CD8-positive, alpha-beta memory T cell (primary cell): ENCODE measurements at places on chromosomes 16 and 17. TPM values are rescaled to one million over a fixed set of nuclear protein-coding genes. Genes with fewer than 3 reads are reported as not detected.

DNA sequence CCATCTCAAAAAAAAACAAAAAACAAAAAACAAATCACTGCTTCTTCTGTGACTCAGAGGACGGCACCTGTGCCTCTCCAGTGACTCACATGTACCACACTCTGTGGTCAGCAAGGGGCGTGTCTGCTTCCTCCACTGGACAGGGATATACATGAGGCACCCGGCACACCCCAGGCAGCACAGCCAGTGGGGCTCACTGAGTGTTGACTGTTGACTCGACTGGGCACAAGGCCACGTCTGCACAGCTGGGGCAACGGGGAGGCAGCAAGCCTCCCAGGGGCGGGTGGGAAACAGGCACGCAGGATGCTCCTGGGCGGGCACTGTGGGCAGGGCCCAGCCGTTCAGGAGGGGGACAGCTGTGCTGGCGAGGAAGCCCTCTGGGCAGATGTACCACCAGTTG is 64.1 kb downstream of the TIMM22 start:
- DNase-seq = no peak

DNA sequence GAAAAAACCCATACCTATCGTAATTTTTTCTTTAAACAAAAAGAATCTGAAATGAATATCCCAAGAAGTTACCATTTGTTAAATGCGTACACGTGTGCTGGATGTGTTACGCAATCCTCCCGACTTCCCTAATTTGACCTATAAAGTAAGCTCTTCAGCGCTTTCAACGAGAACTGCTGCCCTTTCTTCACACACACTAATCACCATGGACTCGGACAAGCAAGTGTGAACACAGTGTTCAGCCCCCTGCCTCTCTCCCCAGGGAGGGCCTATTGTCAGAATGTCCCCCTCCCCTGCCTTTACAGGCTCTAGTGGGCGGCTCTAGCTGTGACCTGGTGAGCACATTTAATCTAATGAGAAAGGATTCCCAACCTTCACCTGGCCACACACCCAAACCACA is 216.1 kb downstream of the CEP112 start:
- DNase-seq = no peak

DNA sequence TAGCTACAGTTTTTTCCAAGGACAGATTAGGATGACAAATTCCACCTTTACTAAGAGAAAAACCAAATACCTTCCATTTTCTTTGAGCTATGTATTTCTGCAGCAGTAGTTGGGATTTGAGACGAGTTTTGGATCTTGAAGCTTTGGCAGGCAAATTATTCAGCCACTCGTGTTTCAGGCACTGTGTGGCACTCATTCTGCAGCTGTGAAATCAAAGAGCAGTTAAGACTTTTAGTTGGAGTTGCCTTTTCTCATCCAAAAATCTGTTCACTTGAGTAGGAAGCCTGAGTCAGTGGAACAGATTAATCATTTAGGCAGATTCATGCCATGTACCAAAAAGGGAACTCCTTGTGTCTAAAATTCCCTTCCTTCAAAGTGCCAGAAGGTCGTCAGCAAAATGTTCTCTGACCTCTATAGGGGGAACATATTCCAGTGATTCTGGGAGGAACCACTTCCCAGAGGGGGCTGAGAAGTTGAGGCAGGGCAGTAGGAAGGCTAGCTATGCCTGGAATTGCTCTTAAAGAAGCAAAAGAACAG is 20.1 kb downstream of the ORC6 start:
- no peak for DNase-seq

GRCh38 chr17:18981642-18982424 is 22.7 kb downstream of the FAM83G start:
- no peak for DNase-seq

NBR1 gene
- 44.3 TPM for total RNA-seq

CNTROB gene
- 44.3 TPM for total RNA-seq

AGRP gene
- not detected for total RNA-seq
